ENCODE measurements at places on chromosomes 7 and 10. TPM values are rescaled to one million over a fixed set of nuclear protein-coding genes. Genes with fewer than 3 reads are reported as not detected.

Gene ANKRD30A
- total RNA-seq = not detected

Gene KIAA1549
- 0.99 TPM for total RNA-seq

Gene VTI1A
- total RNA-seq = 33.2 TPM

Gene PRSS1
- total RNA-seq = not detected

Gene CYTH3
- total RNA-seq = 40.7 TPM

Gene CTTNBP2
- total RNA-seq = 22.3 TPM

Gene NACAD
- total RNA-seq = 5.0 TPM

Gene IDI1
- total RNA-seq = 109 TPM

Gene CRYGN
- total RNA-seq = 0.58 TPM

Gene PAPOLB
- total RNA-seq = 0.15 TPM

Gene DDX50
- total RNA-seq = 64.8 TPM

Gene RSBN1L
- total RNA-seq = 16.0 TPM

Gene SLC29A4
- total RNA-seq = 1.7 TPM

Gene HOXA10
- 0.15 TPM for total RNA-seq

Gene KAT6B
- 48.9 TPM for total RNA-seq

Gene CNTNAP2
- total RNA-seq = 0.15 TPM

Gene GPR85
- 1.9 TPM for total RNA-seq

Gene TAS2R41
- 0.17 TPM for total RNA-seq

Gene EBLN1
- not detected for total RNA-seq

Gene KIF11
- total RNA-seq = 3.3 TPM

Gene CCL24
- not detected for total RNA-seq

Gene RAMP3
- total RNA-seq = 0.58 TPM

Gene CTAGE4
- total RNA-seq = 2.0 TPM

Gene MKLN1
- 47.6 TPM for total RNA-seq

Gene SUN3
- total RNA-seq = not detected

Gene CNNM1
- 0.33 TPM for total RNA-seq

Gene PRF1
- total RNA-seq = not detected

Gene AKR1C4
- total RNA-seq = not detected

Gene ITPRID1
- total RNA-seq = not detected

Gene HOXA2
- 1.3 TPM for total RNA-seq

Gene ASB15
- total RNA-seq = not detected

Gene CNOT4
- 7.0 TPM for total RNA-seq
